Thyroid gland (tissue), 4 donors: ENCODE measurements at places on chromosomes 16 and 17. TPM values are rescaled to one million over a fixed set of nuclear protein-coding genes. Genes with fewer than 3 reads are reported as not detected.

GRCh38 chr17:61302953-61303816 is 96.5 kb upstream of the TBX2 start:
- H3K4me1 ChIP-seq = peaks cover 1% of the 10 kb centered on the region
- no peak for DNase-seq
- no peaks in the 10 kb centered on the region for H3K36me3 ChIP-seq
- no peak overlapping the region for H3K4me3 ChIP-seq
- no peak overlapping the region for H3K27ac ChIP-seq
- no peaks in the 10 kb centered on the region for H3K27me3 ChIP-seq

- H3K36me3 ChIP-seq = no peaks in the 10 kb centered on the region
- no peaks in the 10 kb centered on the region for H3K27me3 ChIP-seq
- no peak within 1 kb of the TSS for H3K27ac ChIP-seq
These were observed at the start of gene CDH3 for GRCh38 chr16:68644715-68645493. TSS of gene CDH3 (plus strand) at chr16:68645310. CDS start at chr16:68645380, 70 bp downstream.

GRCh38 chr16:84218956-84219355 is 20.9 kb downstream of the KCNG4 start:
- H3K27me3 ChIP-seq = no peaks in the 10 kb centered on the region
- no peak overlapping the region for H3K4me3 ChIP-seq
- H3K36me3 ChIP-seq = no peaks in the 10 kb centered on the region
- no peak for DNase-seq
- no peak overlapping the region for H3K27ac ChIP-seq

PROCA1 gene
- total RNA-seq = 1.1 TPM

KRTAP1-3 gene
- not detected for total RNA-seq
